SK-MEL-5 (cell line): ENCODE measurements at places on chromosomes 6 and 20.

GRCh38 chr20:24045621-24046318 is 57.2 kb upstream of the GGTLC1 start:
- no peak for DNase-seq

DNA sequence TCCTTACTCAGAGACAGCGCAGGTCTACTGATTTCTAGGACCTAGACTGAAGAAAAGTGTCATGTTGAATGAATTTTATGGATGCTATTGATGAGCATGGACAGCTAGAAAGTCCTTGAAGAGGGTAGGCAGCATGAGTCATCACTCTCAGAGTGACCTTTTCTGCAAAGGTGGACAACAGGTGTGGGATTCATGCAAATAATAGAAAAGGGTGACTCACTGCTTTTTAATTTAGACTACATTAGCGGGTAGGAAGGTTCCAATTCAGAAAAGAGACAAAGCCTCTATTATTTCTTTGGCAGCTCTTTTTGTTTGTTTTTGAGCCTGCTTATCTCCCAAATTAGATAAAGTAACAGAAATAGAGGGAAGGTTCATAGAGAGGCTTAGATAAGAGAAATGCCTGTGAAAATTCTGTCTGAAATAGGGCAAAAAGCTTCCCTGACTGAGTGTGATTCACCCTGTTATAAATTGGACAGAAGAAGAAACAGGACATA is 191.4 kb downstream of the TENT5A start:
- DNase-seq: no peak

GRCh38 chr6:43935921-43936439 is 166.0 kb downstream of the VEGFA start:
- DNase-seq: no peak

- no peak for DNase-seq
Measured at GRCh38 chr6:62174548-62174947, 111.5 kb downstream of the KHDRBS2 start.

DNA sequence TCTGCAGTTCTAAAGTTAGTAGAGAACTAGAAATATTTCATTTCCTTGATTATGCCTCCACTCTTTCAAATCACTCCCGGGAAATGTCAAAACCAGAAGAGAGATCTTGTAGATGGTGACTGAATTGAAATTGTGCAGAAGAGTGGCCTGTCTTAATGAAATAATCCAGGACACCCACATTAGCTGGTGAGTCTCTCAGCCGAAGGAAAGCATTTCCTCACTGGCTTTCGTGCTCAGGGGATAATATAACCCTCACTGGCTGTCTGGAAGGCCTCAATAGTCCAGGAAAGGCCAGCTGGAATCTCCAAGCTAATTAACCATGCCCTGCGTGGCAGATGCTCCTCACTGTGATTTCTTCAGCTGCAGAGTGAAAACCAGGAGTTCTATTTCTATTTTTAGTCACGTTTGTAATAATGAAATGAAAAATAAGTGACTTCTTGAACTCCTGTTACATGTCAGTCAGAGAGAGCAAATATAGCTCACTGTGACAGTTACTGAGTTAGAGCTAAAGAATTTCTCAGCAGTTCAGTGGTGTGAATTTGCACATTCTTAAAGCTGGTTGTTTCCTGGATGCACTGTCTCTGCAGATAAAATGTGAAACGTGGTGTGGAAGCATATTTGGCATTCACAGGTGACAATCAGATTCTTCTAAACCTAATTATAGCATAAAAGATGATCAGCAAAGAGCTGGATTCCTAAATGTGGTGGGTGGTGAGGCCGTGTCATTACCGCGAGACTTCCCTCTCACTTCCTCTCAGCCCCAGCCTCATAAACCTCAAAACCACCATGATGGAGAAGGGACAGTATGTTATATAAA is 211.7 kb downstream of the LMBRD1 start:
- DNase-seq: no peak
